ENCODE measurements at places on chromosomes 5 and 9.

DNA sequence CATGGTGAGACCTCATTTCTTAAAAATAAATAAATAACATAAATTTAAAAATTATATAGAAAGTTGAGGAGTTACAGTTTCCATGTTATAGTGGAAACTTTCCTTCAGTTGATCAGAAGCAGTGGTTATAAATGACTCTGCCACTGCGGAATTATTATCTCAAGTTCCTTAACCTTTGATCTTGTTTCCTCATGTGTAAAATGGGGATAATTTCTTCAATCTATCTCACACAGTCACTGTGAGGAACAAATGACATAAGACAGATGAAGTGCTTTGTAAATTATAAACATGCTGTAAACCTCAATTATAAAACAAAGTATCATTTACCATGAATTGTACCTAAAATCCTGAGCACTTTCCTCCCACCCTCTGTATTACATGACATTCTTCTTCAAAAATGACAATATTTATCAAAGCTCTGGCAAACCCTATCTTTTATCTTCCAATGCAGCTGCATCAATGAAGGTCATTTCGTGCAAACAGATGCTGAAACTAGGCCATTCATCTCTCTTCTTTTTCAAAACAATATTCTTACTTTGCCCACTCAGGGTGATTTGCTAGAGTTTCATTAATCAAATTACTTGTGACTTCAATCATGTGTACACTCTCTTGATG lies 46.8 kb downstream of the TMEM245 start:
- no peak for DNase-seq

- DNase-seq = peak; percentile 36
Observed at GRCh38 chr5:103224118-103224893, 34.3 kb upstream of the MACIR start.

GRCh38 chr5:62581836-62582597 lies 3.4 kb downstream of the LRRC70 start:
- no peak for DNase-seq

DNA sequence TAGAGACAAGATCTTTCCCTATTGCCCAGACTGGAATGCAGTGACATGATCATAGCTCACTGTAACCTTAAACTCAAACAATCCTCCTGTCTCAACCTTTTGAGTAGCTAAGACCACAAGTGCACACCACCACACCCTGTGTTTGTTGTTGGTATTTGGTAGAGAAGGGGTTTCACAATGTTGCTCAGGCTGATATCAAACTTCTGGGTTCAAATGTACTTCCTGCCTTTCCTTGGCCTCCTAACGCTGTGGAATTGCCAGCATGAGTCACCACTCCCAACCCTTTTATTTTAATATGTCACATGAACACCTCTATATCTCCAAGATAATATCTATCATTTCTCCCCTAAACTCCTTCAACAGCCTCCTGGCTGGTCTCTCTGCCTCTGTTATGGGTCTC lies 719.0 kb downstream of the PTPRD start:
- DNase-seq = no peak

- DNase-seq = no peak
Observed at GRCh38 chr5:135691044-135691443, 112.3 kb upstream of the CXCL14 start.

- DNase-seq = no peak
Observed at GRCh38 chr5:206927-207536, 10.9 kb downstream of the CCDC127 start.

DNA sequence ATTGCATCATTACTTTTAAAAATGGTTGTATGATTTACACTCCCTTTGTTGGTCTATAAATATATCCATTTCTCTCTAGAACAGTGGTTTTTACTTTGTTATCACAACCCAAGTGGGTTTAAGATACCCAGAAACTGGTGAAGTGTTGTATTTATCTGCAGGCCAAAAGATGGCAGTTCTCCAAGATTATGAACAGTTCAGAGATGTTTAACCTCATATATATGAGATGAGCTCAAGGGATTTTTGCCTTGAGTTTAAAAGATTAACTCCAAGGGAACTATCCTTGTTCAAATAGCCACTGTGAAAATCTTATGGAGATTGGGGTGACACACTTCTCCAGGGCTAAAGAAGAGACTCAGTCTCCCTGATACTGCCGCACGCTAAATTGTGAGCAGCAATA lies 572.6 kb downstream of the TLE4 start:
- DNase-seq = no peak

- no peak for DNase-seq
Observed at GRCh38 chr5:88925692-88926490, 42.9 kb upstream of the MEF2C start.

DNA sequence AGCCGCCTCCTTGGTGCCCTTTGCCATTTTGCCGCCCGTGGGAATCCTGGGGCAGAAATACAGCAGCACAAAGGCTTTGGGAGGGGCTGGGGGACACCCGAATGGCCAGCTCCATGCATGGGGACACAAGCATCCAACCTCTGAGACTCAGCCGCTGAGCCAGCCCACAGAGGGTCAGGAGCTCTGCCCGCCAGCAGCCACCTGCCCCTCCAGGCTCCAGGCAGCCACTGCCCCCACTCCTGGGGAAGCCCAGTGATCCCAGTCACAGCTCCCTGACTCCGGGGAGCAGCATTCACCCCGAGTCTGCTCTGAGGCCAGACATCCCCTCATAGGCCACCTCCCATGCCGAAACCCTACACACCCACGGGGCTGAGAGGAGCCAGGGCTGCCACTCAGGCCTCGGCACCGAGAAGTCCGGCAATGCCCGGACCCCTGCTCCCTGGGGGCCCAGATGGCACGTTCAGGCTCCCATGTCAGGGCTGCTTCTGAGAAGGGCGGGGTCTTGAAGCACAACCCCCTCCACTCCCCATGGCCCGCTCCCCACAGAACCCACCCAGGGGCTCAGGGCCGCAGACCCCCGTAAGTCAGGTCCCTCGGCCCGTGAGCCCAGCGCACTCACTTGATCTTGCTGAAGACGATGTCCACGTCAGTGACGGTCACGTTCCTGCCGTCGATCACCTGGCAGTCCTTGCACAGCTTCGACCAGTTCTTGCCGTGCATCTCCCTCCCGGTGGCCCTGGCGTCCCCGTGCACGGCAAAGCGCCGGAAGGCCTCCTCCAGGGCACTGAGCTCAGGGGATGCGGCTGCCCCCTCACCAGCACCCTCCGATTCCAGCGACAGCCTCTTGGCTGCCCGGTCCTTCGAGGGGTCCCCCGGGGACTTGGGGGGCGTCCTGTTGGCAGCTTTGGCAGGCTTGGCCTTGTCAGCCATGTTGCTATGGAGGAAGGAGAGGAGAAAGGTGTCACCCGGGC lies 15.7 kb downstream of the TPPP start:
- no peak for DNase-seq

DNA sequence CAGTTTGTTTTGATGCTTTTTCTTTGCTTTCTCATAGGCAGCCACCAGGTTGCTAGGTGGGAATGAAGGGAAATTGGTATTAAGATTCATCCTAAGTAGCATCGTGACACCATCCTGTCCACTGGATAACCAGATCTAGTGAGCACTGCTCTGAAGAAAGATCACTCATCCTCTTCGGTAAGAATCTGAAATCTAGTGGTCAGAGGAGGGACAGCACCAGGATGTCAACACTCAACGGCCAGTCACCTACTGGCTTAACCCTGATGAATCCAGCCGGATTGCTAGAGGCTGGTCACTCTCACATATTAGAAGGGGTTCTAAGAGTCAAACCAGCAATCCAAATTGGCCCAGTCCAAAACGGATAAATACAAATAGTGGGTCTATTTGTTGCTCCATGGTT lies 50.8 kb downstream of the DCP2 start:
- DNase-seq = no peak

DNA sequence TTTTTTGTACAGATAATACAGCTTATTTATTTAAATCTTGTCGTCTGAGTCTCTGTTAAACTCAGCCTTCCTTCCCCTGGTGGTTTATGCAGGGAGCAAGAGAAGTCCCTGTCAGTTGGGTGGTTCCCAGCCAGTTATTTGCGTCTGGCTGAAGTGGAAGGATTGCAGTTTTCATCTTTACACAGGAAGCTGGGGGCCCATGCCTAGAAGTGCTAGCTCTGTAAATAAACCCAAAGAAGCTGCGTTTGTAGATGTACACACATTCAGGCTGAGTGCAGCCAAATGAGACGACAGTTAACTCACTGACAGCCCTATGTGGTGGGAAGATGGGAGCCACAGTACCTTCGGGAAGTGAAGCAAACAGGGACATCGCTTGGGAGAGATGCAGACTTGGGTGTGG lies 122.1 kb downstream of the SAXO1 start:
- no peak for DNase-seq

GRCh38 chr9:12776513-12777055 lies 1.8 kb downstream of the LURAP1L start:
- no peak for DNase-seq

- no peak for DNase-seq
Observed at GRCh38 chr5:36438765-36439561, 137.3 kb upstream of the RANBP3L start.

DNA sequence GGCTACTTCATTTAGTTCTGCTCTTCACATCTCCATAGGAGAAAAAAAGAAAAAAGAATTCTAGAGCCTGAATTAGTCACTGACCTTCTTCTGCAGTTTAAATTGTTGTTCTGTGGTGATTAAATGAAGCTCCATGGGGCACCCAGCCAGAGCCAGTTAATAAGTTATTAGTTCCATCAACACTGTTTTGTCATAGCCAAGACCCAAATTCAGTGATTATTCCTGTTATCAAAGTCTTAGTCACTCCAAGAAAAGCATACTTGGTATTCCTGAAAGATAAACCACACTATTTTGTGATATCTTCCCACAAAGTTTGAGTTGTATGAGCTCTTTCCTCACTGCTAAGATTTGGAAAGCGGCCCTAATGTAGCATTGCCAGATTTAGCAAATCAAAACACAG lies 134.8 kb upstream of the RGMB start:
- no peak for DNase-seq

GRCh38 chr5:76820526-76820890 lies 1.7 kb downstream of the F2RL1 start:
- DNase-seq = no peak

GRCh38 chr5:170056561-170057267 lies 49.0 kb upstream of the FOXI1 start:
- no peak for DNase-seq

GRCh38 chr9:120490888-120491595 lies 88.9 kb downstream of the CDK5RAP2 start:
- DNase-seq = no peak

- no peak for DNase-seq
Observed at GRCh38 chr9:75471549-75472114, 383.3 kb downstream of the OSTF1 start.

DNA sequence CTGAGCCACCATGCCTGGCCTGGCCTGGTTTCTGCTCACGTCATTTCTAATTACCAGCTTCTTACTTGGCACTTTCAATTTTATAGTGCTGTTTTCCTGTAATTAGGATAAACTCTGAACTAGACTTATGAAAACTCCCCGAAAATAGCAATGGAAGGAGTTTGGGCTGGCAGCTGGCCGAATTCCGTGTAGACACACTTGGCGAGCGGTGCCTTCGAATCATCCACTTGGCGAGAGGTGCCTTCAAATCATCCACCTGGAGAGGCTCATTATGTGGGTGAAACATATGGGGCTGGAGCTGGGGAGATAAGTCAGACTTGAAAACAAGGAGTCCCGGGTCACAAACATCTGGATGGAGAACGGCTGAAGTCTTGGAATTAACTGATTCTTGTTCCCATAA lies 203.7 kb downstream of the ROR2 start:
- DNase-seq = no peak

- DNase-seq = no peak
Observed at GRCh38 chr5:157607371-157608161, 32.0 kb upstream of the ADAM19 start.

- DNase-seq = no peak
Observed at GRCh38 chr9:81754245-81754644, 64.9 kb upstream of the TLE1 start.

- no peak for DNase-seq
Observed at GRCh38 chr5:100775533-100775855, 127.6 kb downstream of the ST8SIA4 start.

- no peak for DNase-seq
Observed at GRCh38 chr5:73142035-73142434, 21.7 kb downstream of the TMEM171 start.

DNA sequence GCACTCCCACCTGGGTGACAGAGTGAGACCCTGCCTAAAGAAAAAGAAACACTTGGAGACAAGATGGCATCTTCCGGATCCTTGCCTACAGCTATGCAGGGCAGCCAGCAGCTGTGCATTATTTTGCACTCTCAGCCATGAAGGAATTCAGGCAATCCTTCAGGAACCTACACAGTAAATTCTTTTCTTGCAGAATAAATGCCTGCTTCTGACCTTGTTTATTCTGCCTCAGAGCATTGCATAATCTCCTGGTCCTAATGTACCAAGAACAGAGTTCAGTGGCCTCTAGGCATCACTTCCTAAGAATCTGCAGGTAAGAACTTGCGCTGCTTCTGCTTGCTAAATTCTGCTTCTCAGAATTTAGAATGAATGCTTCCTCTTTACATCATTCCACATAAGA lies 16.8 kb downstream of the GLDC start:
- no peak for DNase-seq

DNA sequence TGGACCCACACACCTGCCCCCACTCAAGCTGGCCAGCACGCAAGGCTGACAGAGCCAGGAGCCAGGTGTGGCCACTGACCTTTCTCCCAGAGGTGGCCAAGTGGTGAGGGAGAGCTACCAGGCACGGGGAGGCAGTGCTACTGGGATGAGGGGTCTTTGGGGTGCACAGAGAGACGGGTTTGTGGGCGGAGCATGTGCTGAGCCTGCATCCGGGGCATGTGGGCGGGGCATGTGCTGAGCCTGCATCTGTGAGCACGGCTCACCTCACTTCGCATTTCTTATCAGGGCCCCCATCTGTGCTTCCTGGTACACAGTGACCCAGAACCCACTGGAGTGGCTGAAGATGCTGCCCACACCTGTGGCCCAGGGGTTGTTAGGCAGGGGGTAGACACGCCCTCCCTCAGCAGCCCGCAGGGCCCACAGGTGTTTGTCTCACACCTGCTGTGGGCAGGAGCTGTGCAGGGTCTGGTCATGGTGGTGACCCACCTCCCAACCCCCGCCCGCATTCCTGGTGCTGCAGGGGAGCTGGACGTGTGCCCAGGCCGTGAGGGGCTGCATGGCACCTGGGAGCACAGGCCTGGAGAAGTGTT lies 21.5 kb downstream of the CCDC187 start:
- DNase-seq = no peak

- DNase-seq = no peak
Observed at GRCh38 chr5:127400539-127400938, 109.9 kb downstream of the MEGF10 start.

DNA sequence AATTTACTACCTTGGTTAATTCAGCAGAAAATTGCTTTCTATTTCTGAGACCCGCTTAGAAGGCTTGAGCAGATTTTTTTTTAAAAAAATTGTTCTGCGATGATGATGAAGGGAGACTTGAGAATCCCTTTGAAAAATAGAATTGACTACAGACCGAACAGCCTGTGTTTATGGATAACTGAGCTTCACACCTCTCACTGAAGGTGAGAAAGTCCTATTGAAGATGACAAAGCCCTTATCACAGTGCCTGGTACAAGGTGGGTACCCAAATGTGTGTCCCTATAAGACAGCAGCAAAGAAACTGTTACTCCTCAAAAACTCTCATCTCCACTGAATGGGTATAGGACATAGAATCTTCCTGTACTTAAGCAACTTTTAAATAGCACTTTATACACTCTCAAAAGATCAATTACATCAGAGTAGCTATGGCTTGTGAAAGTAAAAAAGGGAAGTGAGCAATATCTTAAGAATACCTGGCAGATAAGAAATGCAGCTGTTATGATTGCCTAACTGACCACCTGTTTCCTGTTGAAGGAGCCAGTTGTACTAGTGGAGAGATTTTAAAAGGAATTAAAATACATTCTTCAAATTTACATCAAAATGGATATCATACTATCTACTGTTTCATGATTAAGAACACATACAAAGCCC lies 419.7 kb downstream of the CHSY3 start:
- no peak for DNase-seq

- DNase-seq = no peak
Observed at GRCh38 chr5:81572201-81572600, 178.3 kb upstream of the ACOT12 start.
